ENCODE measurements at places on chromosomes 6 and 20.

DNA sequence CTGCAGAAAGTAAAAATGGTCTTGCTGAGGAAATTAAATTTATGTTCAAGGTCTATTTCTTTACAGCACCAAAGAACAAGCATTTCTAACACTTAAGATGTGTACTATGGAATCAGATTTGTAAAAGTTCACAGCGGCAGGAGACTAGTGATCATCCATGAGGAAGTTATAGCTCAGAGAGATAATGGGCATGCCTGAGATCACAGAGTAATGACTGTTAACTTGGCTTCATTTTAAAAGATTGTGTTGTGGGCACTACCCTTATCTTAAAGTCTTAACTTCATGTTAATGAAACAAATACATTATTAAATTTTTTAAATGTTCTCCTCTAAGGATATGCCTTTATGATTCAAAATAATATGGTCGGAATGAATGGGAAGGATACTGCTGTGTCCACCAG lies 168.6 kb downstream of the GMPR start:
- no peak for DNase-seq

GRCh38 chr6:63624091-63624490 lies 11.5 kb upstream of the PHF3 start:
- DNase-seq: no peak

DNA sequence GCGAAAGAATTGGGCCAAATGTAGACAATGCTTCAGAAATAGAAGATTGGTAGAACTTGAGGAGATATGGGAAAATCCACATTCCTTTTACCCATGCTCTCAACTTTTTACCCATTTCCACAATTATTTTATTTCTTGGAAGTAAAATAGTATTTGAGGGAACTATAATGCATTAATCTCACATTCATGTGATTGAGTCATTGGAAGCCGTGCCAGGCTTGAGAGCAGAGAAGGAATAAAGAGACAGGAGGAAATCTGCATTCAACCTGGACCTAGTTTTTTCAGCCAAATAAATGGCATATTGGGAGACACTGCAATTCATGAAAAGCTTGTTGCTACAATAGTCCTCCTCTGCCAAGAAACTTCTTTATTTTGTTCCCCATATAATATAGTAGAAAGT lies 2.8 kb upstream of the NUP153 start:
- no peak for DNase-seq

DNA sequence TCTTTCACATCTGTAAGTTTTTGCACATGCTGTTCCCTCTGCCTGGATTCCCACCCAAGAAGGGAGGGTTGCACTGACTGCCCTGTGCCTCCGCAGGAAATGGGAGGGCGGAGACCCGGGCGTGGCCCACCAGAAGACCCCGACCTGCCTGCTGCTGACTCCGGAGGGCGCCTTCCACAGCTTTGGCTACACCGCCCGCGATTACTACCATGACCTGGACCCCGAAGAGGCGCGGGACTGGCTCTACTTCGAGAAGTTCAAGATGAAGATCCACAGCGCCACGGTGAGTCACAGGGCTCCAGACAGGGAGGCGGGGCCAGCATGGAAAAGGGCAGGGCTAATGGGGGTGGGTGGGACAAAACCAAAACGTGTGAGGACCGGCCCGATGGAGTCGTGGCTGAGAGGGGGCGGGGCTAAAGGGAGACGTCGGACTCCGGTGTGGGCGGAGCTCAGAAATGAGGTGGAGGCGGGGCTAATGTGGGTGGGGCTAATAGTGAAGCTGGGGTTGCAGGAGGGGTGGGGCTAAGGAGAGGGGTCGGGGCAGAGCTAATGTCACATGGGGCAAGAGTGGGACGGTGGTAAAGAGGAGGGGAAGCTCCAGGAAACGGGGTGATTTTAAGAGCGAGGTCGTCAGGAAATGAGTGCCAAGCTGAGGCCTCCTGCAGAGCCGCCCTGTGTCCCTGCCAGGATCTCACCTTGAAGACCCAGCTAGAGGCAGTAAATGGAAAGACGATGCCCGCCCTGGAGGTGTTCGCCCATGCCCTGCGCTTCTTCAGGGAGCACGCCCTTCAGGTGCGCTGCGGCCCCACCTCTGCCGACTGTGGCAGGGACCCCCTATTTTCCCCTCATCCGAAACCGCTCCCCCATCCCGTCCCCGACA lies 12.6 kb downstream of the HSPA12B start:
- DNase-seq: no peak

- DNase-seq: no peak
Observed at GRCh38 chr6:158911746-158912480, 88.1 kb downstream of the RSPH3 start.

- no peak for DNase-seq
Observed at GRCh38 chr6:41546475-41546865, 289 bp downstream of the FOXP4 start.

DNA sequence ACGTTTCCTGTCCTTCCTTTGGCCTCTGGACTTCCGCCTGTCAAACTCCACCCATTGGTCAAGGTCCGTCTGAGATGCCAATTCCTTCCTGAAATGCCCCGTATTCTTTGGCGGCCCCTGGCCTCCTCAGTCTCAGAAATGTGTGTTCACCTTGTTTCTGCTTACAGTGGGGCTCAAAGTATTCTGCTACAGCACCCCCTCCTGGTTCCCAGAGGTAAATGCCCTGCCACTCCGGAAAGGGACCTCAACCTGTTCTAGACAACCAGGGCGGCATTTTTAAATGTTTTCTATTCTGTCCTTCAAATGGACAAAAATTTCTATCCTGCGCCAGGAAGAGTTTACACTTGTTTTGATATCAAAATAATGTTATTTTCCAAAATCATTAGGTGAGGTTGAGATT lies 12.1 kb upstream of the PAX1 start:
- DNase-seq: no peak

DNA sequence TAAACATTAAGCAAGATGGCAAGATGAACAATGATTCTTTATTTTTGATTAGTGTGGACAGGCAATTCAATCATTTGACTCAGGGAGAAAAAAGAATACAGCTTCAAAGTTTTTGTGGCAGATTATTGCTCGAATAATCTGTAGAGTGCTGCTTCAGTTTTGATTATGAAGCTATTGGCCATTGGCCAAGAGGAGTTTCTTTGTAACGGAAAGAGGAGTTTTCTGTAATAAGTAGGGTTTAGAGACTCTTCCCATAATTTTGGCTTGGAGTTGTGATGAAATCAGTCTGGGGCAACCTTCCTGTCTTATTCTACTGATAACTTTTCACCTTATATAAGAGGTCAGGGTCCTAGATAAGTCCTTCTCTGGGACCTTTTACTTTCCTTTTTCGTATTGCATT lies 256.7 kb upstream of the RAB32 start:
- no peak for DNase-seq

- no peak for DNase-seq
Observed at GRCh38 chr20:4299773-4300172, 284.4 kb upstream of the RNF24 start.

- DNase-seq: no peak
Observed at GRCh38 chr20:49877386-49877921, 37.9 kb downstream of the SPATA2 start.

GRCh38 chr6:43457643-43458042 lies 2.3 kb upstream of the DLK2 start:
- no peak for DNase-seq

GRCh38 chr6:72770959-72771358 lies 149.1 kb downstream of the KCNQ5 start:
- DNase-seq: no peak

DNA sequence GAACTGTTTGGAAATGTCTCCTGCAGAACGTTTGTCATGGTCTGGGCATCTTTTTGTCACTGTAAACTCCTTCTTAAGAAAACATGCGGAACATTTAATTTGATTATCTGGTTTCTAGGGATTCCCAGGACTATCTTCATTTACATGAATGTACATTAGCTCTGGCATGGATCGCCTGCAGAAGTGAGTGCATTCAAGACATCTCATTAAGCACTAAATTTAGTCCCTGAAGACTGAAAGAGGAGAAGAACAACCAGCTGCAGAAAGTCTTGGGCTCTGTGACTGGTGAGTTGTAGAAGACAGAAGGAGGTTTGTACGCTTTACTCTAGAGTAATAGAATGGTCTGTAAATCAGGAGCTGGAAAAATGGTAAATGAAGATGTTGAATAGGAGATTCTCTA lies 540.7 kb downstream of the BCKDHB start:
- no peak for DNase-seq

DNA sequence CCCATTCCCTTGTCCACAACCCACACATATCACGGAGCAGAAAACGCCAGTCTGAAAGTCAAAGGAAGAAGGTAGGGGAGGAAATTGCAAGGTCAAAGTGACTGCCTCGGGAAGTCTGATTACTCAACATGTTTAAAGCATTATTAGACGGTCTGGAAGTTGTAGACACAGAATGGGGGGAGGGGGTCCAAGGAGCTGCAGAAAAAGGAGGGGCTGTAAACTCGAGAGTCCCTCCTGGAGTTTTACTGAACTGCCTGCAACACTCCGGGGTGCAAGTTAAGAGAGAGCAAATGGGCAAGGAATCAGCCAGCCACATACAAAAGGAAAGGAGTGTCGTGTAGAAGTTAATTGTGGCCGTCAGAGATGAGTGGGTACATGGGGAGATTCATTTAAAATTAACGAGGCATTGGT lies 417.7 kb upstream of the JARID2 start:
- DNase-seq: no peak

DNA sequence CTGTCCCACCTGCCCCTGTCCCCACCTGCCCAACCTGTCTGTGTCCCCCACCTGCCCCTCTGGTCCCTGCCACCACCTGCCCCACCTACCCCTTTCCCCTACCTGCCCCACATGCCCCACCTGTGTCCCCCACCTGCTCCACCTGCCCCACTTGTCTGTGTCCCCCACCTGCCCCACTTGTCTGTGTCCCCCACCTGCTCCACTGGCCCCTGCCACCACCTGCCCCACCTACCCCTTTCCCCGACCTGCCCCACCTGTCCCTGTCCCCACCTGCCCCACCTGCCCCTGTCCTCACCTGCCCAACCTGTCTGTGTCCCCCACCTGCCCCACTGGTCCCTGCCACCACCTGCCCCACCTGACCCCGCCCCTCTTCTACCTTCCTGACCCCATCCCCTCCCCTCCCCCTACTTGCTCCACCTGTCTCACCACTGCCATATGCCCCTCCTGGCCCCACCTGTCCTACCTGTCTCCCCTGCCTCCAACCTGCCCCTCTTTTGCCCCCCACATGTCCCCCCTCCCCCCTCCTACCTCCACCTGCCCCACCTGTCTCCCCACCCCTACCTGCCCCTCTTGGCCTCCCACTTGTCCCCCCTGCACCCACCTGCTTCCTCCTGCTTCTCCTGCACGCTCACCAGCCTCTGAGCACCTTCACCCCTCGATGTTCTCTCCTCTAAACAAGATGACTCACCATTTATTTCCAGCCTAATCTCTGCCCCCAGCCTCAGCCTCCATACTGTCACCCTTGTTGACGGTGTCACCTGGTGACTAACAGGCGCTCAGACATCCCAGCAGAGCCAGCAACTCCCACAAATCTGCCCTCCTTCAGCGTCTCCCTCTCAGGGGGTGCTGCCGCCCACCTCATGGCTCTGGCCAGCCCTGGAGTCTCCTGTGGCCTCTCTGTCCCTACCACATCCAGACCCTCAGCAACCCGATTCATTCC lies 5.6 kb upstream of the MYT1 start:
- no peak for DNase-seq

GRCh38 chr6:49775043-49775442 lies 12.0 kb downstream of the PGK2 start:
- no peak for DNase-seq

- no peak for DNase-seq
Observed at GRCh38 chr20:53678315-53678989, 84.8 kb upstream of the ZNF217 start.

GRCh38 chr20:50583442-50584150 lies 73.4 kb downstream of the PTPN1 start:
- DNase-seq: no peak

DNA sequence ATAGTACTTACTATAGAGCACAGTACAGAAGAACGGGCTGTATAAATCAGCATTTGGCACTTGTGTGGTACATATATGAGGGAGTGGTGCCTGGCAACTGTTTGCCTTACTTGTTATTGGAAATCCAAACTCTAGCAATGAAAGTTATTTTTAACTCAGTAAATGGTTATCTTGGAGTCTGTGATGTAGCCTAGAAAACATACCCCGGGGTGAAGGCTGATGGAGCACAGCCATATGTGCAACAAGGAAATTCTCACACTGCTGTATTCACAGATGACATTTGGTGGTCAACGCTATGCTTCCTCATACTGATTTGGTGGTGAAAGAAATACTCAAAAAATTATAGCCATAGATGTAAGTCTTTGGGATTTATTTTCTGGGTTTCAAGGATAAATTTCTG lies 807.5 kb upstream of the FLRT3 start:
- no peak for DNase-seq

DNA sequence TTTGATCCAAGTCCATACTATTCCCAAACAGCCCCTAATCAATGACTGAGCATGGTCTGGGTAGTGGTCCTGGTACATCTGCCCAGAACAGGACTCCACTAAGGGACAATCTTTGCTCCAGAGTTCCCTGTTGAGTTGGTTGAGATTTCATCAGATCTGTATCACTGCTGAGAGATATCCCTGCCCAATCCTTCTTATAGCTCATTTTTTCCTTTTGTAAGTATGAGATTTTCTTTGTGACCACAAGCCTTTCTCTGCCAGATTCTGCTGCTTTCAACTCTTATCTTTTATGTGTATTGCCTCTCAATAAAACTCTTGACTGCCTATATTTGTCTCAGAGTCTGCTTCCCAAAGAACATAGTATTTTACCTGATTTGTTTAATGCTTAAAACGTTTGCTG lies 46.2 kb upstream of the LAMA2 start:
- DNase-seq: no peak

- DNase-seq: no peak
Observed at GRCh38 chr6:158168040-158168289, at the start of gene SERAC1. Gene SERAC1, minus strand, starts transcription at chr6:158168262. Its CDS starts 9,899 bp downstream, at chr6:158158363.

DNA sequence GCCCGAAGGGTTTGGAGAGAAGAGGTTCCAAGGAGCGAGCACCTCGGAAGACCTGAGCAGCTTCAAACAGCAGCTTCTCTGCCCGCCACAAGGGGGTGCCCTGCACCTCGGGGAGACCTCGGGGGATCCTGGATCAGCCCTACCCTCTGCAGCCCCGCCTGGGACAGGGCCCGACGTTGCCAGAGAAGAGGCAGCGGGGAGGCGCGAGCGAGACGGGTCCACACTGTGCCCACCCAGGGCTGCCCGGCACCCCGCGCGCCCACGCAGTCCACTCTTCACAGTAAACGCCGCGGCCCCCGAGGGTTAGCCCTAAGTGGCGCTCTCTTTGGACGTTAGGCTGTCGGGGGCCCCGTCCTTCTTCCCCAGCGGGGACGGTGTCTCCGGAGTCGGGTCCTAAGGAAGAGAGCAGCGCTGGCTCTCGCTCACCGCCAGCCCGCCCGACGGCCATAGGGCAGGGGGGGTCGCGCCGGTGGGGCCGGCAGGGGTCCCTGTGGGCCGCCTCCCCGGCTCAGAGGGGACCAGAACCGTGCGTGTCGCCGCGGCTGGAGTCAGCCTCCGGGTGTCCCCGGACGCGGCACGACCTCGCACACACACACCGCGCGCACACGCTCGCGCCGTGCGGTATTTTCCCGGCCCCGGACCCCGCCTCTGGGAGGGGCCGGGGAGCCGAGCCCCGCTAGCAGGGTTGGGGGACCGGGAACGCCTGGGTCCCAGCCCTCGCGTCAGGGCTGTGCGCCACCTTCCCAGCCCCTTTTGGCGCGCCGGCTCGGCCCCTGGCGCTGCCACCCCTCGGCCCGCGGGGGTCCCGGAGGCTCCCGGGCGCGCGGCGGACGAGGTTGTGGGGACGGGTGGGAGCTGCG lies 929 bp downstream of the CDH22 start:
- DNase-seq: no peak
